ENCODE measurements at places on chromosomes 4 and X. TPM values are rescaled to one million over a fixed set of nuclear protein-coding genes. Genes with fewer than 3 reads are reported as not detected.

Gene ADD1
- total RNA-seq, result 96.8 TPM

Gene APBB2
- total RNA-seq, result 14.3 TPM

Gene ODAPH
- total RNA-seq, result not detected

Gene SERPINA7
- total RNA-seq, result not detected

Gene DACH2
- total RNA-seq, result not detected

Gene APOOL
- 8.6 TPM for total RNA-seq

Gene GABRA4
- not detected for total RNA-seq

Gene ADH4
- total RNA-seq, result not detected

Gene PF4V1
- not detected for total RNA-seq

Gene CSAG1
- 0.53 TPM for total RNA-seq

Gene PRR32
- total RNA-seq, result not detected

Gene FGF16
- total RNA-seq, result not detected

Gene FBXO8
- 8.6 TPM for total RNA-seq

Gene AREG
- total RNA-seq, result 23.9 TPM

Gene NAP1L3
- 0.37 TPM for total RNA-seq

Gene SLC2A9
- 0.50 TPM for total RNA-seq

Gene DYNLT3
- total RNA-seq, result 18.5 TPM

Gene ZDHHC15
- total RNA-seq, result not detected

Gene FLNA
- total RNA-seq, result 1,507 TPM

Gene ARAP2
- 0.38 TPM for total RNA-seq

Gene MAML3
- 17.6 TPM for total RNA-seq

Gene TRIM75
- total RNA-seq, result not detected

Gene NPY2R
- not detected for total RNA-seq

Gene NSG1
- 9.9 TPM for total RNA-seq

Gene GABRE
- 7.8 TPM for total RNA-seq

Gene TIGD4
- total RNA-seq, result 0.16 TPM

Gene KIT
- total RNA-seq, result 0.02 TPM

Gene FRG2
- total RNA-seq, result 0.07 TPM

Gene SSX2
- not detected for total RNA-seq

Gene SAGE1
- 0.05 TPM for total RNA-seq

Gene FAM156B
- total RNA-seq, result 7.9 TPM

Gene MAGIX
- 1.9 TPM for total RNA-seq

Gene F8A1
- 88.9 TPM for total RNA-seq

Gene GPR50
- 0.34 TPM for total RNA-seq

Gene HSPA4L
- 7.8 TPM for total RNA-seq

Gene GABRB1
- not detected for total RNA-seq

Gene FAM9B
- 0.06 TPM for total RNA-seq

Gene IL2
- total RNA-seq, result not detected

Gene LIN54
- total RNA-seq, result 6.2 TPM

Gene GLOD5
- not detected for total RNA-seq

Data from A549 treated with dexamethasone at 1 μM for 4 hours (cell line).